ENCODE measurements at places on chromosomes 12 and 14.

DNA sequence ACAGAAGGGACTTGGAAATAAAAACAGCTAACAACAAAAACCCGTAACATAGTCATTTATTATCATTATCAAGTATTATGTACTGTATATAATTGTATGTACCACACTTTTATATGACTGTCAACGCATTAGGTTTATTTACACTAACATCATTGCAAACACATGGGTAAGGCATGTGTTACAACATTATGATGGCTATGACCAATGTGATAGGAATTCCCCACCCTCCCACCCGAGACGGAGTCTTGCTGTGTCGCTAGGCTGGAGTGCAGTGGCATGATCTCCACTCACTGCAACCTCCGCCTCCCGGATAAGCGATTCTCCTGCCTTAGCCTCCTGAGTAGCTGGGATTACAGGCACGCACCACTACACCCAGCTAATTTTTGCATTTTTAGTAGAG is 82.6 kb downstream of the ERC1 start:
- no peak for DNase-seq

GRCh38 chr12:80100591-80100990 is 1.3 kb downstream of the OTOGL start:
- no peak for DNase-seq

GRCh38 chr14:69676723-69677122 is 65.3 kb downstream of the SUSD6 start:
- no peak for DNase-seq

- no peak for DNase-seq
Measured at GRCh38 chr14:105229099-105229655, 19.2 kb upstream of the BTBD6 start.

GRCh38 chr12:107474639-107475539 is 210.7 kb upstream of the PWP1 start:
- DNase-seq = no peak

- no peak for DNase-seq
Measured at GRCh38 chr14:96863986-96864330, 66.8 kb downstream of the VRK1 start.

- DNase-seq = no peak
Measured at GRCh38 chr14:63175531-63175930, 28.7 kb upstream of the RHOJ start.

DNA sequence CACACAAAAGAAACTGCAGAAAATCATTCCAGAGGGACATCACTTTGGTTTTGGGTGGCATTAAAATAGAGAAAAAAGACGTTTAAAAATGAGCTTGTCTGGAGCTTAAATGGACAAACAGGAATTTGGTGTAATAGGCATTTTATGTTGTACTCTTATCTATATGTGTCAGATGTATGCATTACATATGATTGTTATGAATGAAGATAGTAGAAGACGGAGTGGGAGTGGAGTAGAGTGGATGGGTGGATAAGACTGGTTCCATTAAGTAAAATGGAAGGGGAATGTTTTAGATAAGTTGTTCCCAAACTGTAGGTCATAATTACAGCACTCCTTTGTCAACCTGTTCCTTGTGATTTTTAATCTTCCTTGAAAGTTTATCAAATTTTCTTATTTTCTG is 1.9 kb downstream of the CCDC91 start:
- DNase-seq = no peak

- DNase-seq = no peak
Measured at GRCh38 chr12:89781156-89781555, 72.5 kb upstream of the ATP2B1 start.

- DNase-seq = no peak
Measured at GRCh38 chr12:64497903-64498302, 46.0 kb downstream of the TBK1 start.

DNA sequence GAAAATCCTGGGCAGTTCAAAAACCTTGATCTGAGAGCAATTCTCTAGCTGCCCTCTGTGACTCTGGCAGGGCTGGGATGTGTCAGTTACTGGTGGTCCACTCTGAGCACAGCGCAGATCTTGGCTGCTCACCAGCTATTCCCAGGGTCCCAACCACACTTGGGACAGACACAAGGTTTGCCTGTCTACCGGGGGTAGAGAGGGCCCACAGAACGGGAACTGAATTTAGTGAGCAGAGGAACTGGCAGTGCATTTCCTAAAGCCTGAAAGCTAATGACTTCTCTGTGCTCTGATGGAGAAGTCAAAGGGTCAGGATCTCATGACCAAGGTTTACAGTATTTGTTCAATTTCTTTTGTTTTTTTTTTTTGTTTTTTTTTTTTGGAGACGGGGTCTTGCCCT is 2.6 kb downstream of the PDE6H start:
- DNase-seq = no peak

GRCh38 chr14:102314242-102315011 is 5.1 kb upstream of the ZNF839 start:
- no peak for DNase-seq

GRCh38 chr12:123150744-123151456 is at the start of gene PITPNM2:
PITPNM2 (minus strand) TSS chr12:123151090; CDS start chr12:123034590, 116,500 bp downstream.
- DNase-seq = no peak

- no peak for DNase-seq
Measured at GRCh38 chr12:10184261-10184843, 5.5 kb downstream of the TMEM52B start.

- no peak for DNase-seq
Measured at GRCh38 chr12:27554421-27555186, 30.6 kb downstream of the PPFIBP1 start.

GRCh38 chr14:50225067-50225973 is 6.1 kb downstream of the SOS2 start:
- DNase-seq = peak; percentile 75

GRCh38 chr14:60805841-60806430 is 71.4 kb downstream of the MNAT1 start:
- peak; percentile 22 for DNase-seq

GRCh38 chr12:7352661-7353060 is 48.8 kb downstream of the ACSM4 start:
- DNase-seq = no peak

GRCh38 chr12:116303929-116304328 is 26.4 kb upstream of the MED13L start:
- DNase-seq = no peak

DNA sequence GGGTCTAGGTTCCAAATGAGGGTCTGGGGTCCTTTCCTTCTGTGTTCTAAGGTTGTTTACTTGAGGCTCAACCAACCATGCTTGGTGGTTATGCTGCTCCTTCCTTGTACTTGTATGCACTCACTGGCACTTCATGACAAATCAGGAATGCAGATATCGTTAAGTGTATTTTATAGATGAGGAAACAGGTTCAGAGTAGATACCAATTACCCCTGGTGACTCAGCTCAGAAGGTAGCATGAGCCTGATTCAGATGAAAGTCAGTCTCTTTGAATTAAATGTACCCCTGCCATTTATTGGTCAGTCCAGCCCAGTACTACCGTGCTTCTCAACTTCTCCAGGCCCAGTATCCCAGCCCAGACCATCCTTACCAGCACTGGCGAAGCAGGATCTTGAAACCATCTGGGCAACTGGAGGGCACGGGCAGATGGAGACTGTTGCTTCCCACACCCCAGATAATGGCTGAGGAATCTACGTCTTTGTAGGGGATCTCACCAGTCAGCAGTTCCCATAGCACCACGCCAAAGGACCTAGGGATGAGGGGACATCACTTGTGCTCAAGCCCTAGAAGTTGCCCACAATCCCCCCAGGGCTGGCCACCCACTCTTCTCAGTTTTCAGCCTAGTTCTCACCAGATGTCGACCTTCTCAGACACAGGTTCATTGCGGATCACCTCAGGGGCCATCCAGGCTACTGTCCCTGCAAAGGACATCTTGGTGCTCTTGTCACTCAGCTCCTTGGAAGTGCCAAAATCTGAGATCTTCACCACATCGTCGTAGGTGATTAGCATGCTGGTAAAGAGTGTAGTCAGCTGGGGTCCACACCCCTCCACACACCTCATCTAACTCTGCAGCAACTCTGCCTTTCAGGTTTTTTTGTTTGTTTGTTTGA is 14.3 kb downstream of the MAP3K12 start:
- no peak for DNase-seq

GRCh38 chr14:72002731-72003130 is 70.5 kb downstream of the RGS6 start:
- no peak for DNase-seq

DNA sequence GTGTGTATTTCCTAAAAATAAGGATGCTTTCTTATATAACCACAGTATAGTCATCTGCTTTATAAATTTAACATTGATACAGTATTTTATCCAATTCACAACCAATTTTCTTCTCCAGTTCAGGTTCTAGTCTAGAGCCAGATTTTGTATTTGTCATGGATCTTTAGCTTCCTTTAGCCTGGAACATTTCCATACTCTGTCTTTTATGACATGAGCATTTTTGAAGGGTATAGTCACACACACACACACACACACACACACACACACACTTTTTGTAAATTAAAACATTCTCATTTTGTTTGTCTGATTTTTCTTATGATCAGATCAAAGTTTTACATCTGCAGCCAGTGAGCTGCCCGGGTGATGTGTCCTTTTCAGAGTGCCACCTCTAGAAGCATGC is 25.4 kb downstream of the CGRRF1 start:
- DNase-seq = no peak

DNA sequence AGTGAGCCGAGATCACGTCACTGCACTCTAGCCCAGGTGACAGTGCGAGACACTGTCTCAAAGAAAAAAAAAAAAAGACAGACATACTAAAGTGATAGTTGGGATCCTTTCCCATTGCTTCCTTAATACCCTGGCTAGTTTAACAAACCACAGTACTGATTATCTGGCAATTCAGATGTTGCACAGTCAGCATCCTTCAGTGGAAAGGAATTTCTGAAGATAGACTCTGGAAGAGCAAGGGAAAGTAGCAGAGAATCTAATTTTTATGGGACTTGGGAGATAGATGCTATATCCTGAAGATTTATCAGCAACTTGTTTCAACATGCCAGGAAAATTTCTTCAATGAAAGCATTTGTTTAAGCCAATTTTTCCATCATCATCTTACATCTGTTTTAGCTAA is 6.5 kb upstream of the PPFIBP1 start:
- DNase-seq = no peak

- DNase-seq = no peak
Measured at GRCh38 chr14:24744641-24745040, 110.7 kb upstream of the GZMB start.

DNA sequence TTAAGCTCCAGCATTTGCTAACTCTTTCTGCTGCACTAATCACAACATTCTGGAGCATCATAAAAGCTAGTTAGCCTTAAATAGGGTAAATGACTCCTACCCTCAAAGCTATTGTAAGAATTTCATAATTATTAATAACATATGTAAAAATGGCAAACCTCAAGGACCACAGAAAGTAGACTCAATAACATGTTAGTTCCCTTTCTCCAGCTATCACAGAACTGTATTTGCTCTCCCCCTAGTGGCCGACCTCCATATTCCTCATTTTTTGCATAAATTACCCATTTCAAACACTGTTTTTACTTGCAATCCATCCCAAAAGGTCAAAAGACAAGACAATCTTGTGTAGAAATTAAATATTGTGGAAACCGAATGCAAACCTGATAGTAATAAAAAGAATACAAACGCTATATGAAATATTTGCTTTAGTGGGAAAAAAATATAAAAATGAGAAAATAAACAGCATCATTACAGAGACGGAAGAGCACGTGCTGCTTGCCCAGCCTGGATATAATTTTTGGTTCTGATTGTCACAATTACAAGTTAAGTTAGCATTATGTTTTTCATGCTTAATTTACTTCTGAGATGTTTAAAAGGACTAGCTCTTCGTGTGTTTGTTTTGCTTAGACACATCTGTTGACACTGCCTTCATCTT is 97.9 kb downstream of the RERGL start:
- DNase-seq = peak; percentile 10

GRCh38 chr14:22397221-22397737 is 191.7 kb downstream of the DAD1 start:
- DNase-seq = no peak

DNA sequence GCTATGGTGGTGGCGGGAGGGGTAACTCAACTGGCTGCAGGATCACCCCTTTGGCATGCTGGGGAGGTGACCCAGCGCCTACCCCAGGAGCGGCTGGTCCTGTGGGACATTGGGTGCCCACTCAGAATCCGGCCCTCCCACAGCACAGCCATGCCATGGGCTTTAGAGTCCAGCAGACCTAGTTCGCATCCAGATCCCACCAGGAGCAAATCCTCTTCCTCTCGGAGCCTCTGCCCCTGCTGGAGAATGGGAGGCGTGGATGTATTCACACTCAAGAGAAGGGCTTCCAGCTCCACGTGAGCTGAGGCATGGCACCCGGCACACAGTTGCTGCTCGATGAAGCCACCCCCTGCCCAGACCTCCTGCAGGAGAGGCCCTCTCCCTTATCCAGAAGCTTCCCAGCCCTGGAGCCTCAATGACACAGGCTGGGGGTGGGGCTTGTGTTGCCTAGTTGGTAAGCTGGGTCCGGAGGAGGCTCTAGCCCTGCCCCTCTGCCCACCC is 17.7 kb downstream of the FAM222A start:
- DNase-seq = no peak

DNA sequence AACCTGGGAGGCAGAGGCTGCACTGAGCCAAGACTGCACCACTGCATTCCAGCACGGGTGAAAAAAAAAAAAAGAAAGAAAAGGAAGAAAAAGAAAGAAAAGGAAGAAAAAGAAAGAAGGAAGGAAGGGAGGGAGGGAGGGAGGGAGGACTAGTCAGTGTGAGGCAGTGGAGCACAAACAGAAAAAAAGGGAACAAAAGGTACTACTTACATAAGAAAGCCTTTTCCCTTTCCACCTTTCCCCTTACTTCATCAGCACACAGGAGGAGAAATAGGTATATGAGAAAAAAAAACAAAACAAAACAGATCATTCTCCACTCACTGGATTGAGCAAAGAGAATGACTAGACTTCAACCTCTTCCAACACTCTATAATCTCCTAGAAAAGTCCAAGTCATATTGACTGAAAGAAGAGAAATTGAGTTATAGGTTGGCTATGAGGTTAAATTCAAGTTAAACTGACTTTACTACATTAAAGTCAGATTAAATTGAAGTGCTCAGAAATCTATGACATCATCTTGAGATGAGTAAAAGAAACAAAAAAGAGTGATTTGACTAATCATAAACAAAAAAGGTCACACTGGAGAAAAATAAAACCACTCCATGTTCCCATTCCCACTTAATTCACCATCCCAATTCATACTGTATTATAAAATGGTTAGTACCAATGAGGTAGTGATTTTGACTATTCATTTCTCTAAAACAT is 43.6 kb downstream of the NOVA1 start:
- no peak for DNase-seq

GRCh38 chr12:92431146-92431545 is 271.6 kb upstream of the PLEKHG7 start:
- DNase-seq = no peak
